T-helper 17 cell (primary cell): ENCODE measurements at places on chromosomes 11 and 22.

- no peak overlapping the region for H3K4me3 ChIP-seq
- peaks cover 4% of the 10 kb centered on the region for H3K27me3 ChIP-seq
- H3K27ac ChIP-seq, result no peak overlapping the region
- peaks cover 28% of the 10 kb centered on the region for H3K4me1 ChIP-seq
- no peak for DNase-seq
These were observed 66.9 kb upstream of the SESN3 start for GRCh38 chr11:95297680-95298452.

DNA sequence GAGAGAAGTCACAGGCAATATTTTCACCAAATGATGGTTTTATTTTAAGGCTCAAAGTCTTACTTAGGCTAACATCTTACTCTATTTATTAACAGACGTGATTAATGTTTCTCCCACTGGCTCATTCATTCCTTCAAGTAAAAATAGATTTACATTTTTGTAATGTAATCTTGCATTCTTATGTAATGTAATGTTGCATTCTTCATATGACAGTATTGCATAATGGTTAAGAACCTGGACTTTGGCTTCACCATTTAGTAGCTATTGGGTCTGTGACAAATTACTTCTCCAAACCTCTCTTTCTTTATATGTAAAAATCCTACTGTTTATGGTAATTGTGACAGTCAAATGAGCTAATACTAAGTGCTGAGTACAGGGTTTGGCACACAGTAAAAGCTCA lies 3.3 kb upstream of the DIXDC1 start:
- no peaks in the 10 kb centered on the region for H3K36me3 ChIP-seq
- no peak overlapping the region for H3K4me3 ChIP-seq
- peaks cover 19% of the 10 kb centered on the region for H3K4me1 ChIP-seq
- DNase-seq, result no peak

GRCh38 chr22:30324014-30324730 lies 2.6 kb downstream of the TBC1D10A start:
- DNase-seq, result peak; percentile 28
- H3K4me3 ChIP-seq, result peak overlapping the region; percentile 96
- H3K4me1 ChIP-seq, result peaks cover 68% of the 10 kb centered on the region
- peak overlapping the region; percentile 89 for H3K27ac ChIP-seq

GRCh38 chr11:13073119-13073981 lies 64.2 kb downstream of the RASSF10 start:
- H3K36me3 ChIP-seq, result peaks cover 3% of the 10 kb centered on the region
- H3K4me1 ChIP-seq, result no peaks in the 10 kb centered on the region
- DNase-seq, result no peak
- H3K27me3 ChIP-seq, result peaks cover 56% of the 10 kb centered on the region
- H3K27ac ChIP-seq, result no peak overlapping the region

- peaks cover 83% of the 10 kb centered on the region for H3K27me3 ChIP-seq
- peak; percentile 18 for DNase-seq
These were observed 2.0 kb upstream of the LMO2 start for GRCh38 chr11:33893711-33894397.

DNA sequence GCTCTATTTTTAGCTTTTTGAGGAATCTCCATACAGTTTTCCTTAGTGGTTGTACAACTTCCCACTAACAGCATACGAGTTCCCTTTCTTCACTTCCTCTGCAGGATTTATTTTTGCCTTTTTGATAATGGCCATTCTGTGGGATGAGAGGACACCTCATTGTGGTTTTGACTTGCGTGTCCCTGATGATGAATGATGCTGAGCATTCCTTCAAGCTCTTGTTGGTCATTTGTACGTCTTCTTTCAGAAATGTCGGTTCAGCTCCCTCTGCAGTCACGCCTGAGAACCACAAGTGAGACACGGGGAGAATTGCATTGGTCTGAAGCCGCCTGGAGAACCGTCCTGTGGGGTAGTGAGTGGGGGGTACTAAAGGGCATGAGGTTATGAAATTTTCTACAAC lies 2.0 kb upstream of the KRTAP5-10 start:
- peaks cover 16% of the 10 kb centered on the region for H3K36me3 ChIP-seq
- DNase-seq, result no peak
- no peak overlapping the region for H3K4me3 ChIP-seq
- H3K27me3 ChIP-seq, result peaks cover 73% of the 10 kb centered on the region
- peaks cover 10% of the 10 kb centered on the region for H3K4me1 ChIP-seq
